GM19239 (cell line): ENCODE measurements at places on chromosomes 7 and 10.
A peak's percentile ranks its signal among the peaks of the same experiment; 100 is the strongest.

DNA sequence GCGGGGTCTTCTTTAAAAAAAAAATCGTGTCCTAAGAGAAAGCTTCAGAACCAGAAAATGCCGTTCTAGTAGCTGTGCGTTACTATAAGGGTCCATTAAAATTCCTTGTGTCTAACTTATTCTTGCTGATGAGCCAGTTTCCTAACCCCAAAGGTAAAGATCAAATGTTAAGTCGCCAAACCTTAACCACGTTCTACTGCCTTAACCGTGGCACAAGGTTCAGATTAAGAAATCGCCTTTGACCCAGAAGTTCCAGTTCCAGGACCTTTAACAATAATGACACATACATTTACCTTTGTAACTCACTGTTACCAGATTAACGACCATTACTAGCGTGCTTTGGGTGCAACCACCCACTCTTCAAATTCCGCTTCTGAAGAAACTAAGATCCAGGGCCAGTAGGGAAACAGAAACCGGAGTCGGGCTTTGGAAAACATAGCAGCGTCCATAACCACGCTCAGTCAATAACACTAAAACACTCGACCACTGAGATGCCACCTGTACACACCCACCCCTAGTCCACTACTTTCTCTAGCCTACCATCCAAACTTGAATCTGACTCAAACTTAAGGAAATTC lies 620 bp downstream of the BET1 start:
- peak; percentile 6 for DNase-seq

GRCh38 chr7:56107954-56108258 lies 1.6 kb upstream of the CHCHD2 start:
- no peak for DNase-seq

- DNase-seq: peak; percentile 19
Measured at GRCh38 chr10:69262292-69262751, 16.0 kb upstream of the HK1 start.

GRCh38 chr10:106396192-106396591 lies 768.3 kb downstream of the SORCS1 start:
- DNase-seq: no peak

GRCh38 chr7:105261689-105262088 lies 127.0 kb downstream of the SRPK2 start:
- no peak for DNase-seq

DNA sequence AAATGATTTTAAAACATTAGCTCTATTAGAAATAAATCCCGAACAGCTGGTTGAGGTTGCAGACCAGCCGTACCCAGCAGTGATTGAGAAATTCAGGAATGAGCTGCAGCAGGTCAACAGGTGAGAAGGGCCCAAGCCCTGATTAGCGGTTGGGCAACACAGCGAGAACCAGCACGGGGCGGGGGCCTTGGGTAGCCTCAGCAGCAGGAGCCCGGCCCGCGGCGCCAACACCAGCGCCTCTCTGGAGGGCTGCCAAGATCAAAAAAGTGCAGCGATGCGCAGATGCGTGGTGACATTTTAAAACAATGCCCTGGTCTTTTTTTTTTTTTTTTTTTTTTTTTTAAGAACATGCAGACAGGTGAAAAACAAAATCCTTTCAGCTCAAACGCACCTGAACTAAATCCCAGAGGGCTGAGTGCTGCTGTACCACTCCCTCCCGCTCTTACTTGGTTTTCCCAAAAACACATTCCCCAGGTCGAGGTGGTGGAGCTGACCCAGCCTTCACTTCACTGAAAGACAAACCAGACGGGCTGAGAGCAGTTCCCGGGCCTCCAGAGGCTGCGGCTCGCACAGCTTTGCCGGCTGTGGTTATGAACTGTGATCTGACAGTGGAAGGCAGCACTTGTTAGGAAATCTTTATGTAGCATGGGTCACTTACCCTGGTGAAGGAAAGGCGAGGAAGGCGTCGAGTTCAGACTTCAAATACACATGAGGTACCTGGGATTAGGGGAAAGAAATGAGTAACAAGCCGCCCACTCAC lies 579.4 kb downstream of the SDK1 start:
- no peak for DNase-seq

DNA sequence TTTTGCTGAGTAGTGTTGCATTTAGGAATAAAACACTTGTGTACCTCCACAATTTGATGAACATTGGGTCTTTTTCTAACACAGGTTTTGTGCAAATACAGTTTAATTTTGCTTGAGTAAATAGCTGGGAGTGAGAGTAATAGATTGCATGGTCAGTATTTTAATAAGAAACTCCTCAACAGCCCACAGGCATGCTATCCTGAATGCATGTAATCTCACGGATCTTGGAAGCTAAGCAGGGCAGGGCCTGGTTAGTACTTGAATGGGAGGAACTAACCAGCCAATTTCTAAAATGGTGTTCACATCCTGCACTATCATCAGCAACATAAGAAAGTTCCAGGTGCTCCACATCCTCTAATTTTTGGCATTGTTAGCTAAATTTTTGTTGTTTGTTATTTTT lies 685.4 kb upstream of the MBL2 start:
- no peak for DNase-seq

GRCh38 chr10:106557951-106558733 lies 606.4 kb downstream of the SORCS1 start:
- DNase-seq: no peak

GRCh38 chr10:124997771-124998623 lies 56.1 kb downstream of the ZRANB1 start:
- no peak for DNase-seq

DNA sequence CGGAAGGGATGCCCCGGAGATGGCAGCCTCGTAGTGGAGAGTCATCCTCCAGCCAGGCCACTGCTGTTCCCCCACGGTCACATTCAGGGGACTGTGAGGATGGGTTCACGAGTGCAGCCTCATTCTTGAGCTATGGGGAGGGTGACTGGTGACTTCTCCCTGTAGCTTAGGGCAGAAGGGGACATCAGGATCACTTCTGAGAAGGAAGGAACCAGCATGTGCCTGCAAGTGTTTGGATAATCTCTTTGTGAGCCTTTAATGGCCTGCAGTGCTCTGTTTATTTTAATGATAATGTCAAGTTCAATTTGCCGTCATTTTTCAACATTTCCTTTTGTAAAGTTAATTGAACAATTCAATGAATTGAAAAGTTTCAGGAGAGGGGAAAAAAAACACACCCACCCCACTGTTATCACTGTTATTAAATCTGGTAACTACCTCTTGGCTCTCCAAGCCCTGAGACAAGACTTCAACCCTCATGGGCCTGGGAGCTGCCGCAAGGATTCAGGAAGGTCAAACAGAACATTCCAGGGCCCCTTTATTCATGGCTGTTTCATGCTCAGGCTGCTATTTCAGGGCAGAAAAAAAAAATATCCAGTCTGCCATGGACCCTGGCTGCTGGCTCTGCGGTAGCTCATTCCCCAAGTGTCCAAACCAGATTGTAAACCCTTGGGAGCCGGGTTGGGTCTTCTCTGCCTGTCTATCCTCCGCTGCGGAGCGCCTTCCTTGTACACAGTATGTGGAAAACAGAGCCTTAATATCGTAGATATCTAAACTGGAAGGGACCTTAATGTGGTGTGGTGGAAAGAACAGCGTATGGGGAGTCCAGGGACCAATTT lies 100.4 kb downstream of the CDH23 start:
- DNase-seq: no peak

- DNase-seq: no peak
Measured at GRCh38 chr10:5654218-5654755, 12.1 kb downstream of the ASB13 start.

DNA sequence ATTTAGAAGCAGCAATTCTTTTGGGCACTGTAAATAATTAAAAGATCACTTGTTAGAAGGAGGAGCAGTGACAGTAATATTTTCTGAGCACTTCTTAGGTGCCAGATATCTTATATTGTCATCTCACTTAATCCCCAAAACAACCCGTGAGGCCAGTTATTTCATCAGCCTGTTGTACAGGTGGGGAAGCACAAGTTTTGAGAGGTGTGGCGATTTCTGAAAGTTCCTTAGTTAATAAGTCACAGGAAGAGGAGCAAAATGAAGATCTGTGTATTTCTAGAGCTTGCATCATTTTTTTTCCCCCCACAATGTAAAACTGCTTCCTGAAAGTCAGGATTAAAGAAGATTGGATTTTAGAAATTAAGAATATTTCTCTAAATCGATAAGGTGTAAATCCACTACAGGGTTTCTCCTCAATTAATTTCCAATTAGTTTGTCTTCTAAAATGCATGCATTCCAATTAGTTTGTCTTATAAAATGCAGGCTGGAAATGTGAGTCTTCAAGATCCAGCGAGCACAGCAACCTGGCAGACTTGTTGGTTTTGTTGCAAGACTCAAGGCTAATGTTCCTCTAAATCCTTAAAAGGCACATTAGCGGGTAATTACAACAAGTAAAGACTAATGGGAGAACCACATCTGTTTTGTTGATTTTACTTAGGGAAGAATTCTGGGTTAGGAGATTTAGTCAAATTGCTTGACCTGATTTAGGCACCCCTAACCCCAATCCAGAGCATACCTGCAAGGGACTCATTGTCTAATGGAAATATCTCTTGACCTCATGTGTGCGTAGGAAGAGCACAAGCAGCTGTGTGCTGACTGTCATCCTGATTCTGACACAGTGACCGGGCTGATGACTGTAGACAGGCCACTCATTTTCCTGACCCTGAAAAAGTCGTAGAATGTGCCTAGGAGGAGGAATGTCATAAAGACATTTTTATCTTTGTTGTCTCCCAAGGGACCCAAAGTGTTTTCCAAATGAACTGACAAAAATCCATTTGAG lies 272.0 kb downstream of the BAMBI start:
- DNase-seq: peak; percentile 26

GRCh38 chr10:101282947-101283346 lies 53.7 kb upstream of the LBX1 start:
- no peak for DNase-seq

DNA sequence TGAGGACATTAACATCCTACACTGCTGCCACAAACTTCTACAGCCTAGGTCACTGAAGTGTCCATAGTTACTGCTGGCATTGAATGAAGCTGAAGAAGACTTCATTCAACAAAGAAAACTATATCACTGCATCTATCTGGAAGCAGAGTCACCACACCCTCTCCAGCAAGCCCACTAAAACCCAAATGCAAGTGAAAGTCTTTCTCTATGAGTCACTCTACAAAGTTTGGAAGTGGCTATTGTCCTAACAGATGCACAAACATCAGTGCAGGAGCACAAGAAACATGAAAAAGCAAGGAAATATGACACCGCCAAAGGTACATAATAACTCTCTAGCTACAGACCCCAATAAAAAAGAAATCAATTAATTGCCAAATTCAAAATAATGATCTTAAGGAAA lies 43.5 kb upstream of the CAMK2B start:
- DNase-seq: no peak

GRCh38 chr7:143493751-143494150 lies 16.1 kb downstream of the TAS2R41 start:
- no peak for DNase-seq

GRCh38 chr10:78706726-78707540 lies 361.8 kb upstream of the ZMIZ1 start:
- no peak for DNase-seq

DNA sequence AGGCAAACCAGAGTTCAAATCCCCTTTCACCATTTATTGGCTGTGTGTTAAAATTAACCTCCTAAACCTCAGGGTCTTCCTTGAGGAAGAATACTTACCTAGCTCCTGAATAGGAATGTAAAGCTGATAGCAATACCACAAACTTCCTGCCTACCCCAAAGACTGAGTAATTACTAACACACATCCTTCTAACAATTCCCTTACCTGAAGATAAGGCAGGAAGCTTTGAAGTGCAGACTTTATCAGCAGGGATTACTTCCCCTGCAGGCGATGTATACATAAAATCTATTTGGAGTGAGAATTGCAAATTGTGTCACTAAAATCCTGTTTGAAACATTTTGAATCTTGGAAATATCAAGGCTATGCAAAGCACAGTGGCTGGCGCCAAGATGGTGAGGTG lies 21.2 kb downstream of the EVX1 start:
- no peak for DNase-seq

DNA sequence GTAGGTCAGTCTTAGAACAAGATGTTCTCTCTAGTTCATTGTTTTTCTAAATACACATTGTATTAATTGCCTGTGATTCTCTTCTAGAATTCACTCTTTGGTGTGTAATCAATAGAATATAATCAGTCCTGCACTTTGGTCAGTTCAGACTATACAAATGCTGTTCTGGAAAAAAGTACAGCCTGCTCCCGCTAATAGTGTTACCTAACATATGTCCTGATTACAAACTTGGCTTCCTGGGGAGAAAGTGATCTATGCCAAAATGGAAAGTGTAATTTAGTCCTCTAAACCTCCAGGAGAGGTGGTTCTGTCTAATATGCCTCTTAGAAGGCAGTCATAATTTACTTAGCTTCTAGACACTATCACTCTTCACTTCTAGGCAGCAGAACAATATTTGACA lies 215.5 kb downstream of the SEMA3D start:
- no peak for DNase-seq

GRCh38 chr7:30433082-30433481 lies 45.5 kb downstream of the NOD1 start:
- no peak for DNase-seq

DNA sequence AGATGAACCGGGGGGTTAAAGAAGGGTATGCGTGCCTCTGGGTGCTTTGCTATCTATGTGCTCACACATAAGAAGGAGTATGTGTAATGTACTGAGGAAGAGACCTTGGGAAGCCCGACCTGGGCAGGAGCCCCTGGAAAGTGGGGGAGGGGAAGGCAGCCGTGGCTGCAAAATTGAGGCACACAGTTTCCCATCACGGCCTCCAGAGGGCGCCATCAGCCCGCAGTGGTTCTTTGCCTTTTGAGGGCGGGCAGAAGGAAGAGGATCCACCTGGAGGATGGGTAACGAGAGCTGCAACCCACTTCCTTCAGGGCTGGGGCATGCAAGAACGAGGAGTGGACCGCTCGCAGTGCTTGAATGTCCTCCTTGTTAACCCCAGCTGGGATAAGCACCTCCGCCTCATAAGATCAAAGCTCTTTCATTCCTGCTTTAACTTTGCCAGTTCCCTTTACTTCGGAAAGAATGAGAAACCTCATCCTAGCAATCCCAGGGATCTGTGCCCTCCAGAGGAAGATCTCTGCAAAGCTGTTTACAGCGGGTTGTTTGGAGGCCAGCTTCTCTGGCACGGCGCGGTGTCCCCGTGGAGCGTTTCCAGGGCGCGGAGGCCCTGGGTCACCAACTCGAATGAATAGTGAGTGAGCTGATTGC lies 77.9 kb downstream of the PCGF5 start:
- peak; percentile 63 for DNase-seq

- DNase-seq: no peak
Measured at GRCh38 chr10:6271663-6272062, 68.9 kb downstream of the PFKFB3 start.

DNA sequence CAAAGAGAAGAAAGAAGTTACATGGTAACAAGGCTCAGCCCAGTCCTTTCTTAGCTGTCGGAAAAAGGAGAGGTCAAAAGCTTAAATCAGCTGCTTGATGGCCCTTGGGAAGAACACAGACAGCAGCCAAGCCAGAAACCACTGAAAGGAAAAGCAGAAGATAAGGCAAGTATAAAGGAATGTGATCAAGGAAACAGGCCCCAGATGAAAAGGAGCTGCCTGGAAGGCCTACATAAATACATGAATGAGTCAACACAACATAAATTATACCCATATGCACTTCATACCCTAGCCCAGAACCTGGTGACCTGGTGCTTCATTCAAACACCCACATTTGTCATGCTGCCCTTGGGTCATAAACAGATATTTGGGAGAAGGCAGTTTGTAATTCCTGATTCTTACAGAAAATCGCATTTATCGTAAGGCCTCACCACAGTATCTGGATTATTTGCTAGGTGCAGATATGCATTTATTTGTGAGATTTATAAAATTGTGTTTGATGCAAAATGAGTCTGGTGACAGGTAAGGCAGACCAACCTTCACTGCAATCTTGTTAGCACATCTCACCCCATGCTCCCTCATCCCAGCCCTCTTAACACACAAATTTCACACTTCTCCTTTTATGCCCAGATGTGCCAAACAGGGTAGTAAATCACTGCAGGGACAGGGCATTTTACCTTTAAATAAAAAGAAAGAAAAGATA lies 94.9 kb upstream of the KCNIP2 start:
- DNase-seq: no peak
